Caki2 (cell line): ENCODE measurements at places on chromosomes 1 and 21.

DNA sequence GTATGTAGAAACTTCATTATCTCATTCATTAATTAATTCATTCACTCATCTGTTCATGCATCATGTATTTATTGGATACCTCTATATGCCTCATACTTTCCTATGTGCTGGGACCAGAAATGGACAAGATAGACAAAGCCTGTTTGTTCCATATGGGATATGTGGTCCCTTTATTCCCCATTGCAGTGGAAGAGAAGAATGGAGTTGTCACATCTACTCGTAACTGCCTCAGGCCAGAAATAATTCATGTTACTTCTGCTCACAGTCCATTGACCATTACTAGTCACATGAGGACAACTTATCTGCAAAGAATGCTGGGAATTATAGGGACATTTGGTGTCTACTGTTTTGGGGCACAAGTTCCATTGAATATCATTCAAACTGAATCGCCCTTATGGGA is 327.8 kb downstream of the MATN1 start:
- DNase-seq: no peak

- DNase-seq: no peak
These were observed 12.1 kb downstream of the METTL18 start for GRCh38 chr1:169782596-169782995.

- peak; percentile 84 for DNase-seq
These were observed at the start of gene URB1 for GRCh38 chr21:32392880-32393676. URB1 (minus strand) TSS chr21:32393012; CDS start chr21:32392910, 102 bp downstream.

DNA sequence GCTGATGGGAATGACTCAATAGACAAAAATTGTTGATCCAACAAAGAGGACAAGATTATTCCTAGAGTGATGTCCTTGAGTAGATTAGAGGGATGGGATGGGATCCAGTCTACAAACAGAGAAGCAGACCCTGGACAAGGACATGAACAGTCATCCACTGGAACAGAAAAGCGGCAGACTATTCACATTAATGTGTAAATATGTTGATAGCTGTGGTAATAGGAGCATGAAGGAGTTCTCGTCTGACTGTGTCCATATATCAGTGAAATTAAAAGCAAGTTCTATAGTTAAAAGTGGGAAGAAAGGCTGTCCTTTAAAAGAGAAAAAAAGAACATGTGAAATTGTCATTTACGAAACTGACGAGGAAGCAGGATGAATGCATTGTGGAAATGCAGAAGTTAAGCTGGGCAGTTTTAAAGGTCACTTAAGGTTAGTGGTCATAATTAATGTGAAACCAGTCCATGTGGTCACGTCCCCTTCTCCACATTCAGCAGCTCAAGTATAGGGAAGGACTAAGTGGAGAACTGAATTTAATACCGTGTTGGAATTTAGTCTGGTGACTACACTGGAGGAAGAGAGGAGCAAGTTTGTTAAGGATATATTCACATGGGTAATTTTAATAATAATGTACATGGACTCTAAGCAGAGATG is 62.1 kb downstream of the PIK3R3 start:
- DNase-seq: no peak

DNA sequence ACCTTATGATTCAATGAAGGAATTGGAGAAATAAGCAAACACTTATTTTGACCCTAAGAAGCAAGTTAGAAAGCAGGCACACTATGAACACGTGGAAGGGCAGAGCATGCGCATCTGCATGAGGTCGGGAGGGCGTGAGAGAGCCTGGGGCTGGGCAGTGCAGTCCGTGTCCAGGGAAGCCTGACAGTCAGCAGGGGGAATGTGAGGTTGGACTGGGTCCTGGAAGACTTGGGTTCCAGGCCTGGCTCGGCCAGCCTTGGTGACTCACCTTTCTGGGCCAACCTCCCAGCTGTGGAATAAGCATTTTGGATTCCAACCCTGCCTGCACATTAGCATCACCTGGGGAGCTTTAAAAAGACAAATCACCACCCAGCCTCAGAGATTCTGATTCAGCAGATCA is 26.6 kb upstream of the LMX1A start:
- DNase-seq: no peak

DNA sequence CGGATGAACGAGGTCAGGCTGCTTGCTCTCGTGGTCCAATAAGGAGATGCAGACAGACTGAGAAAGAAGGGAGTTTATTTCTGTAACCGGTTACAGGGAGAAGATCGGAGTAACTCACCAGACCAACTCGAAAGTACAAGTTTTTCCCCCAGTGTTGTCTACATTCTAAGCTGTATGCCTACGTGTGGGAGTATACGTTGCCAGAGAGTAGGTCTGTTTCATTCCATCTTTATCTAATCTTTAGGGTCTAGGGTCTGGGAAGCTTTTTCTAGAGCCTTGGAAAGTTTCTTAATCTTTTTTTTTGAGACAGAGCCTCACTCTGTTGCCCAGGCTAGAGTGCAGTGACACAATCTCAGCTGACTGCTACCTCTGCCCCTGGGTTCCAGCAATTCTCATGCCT is 4.7 kb upstream of the PADI1 start:
- no peak for DNase-seq

- DNase-seq: no peak
These were observed 28.5 kb downstream of the MAP3K21 start for GRCh38 chr1:233355841-233356704.

- peak; percentile 27 for DNase-seq
These were observed at the start of gene FCRLA for GRCh38 chr1:161706482-161707347. FCRLA (plus strand) TSS chr1:161707229; CDS start chr1:161707265, 36 bp downstream.

- DNase-seq: no peak
These were observed 42.3 kb downstream of the LACTBL1 start for GRCh38 chr1:22930240-22930912.

DNA sequence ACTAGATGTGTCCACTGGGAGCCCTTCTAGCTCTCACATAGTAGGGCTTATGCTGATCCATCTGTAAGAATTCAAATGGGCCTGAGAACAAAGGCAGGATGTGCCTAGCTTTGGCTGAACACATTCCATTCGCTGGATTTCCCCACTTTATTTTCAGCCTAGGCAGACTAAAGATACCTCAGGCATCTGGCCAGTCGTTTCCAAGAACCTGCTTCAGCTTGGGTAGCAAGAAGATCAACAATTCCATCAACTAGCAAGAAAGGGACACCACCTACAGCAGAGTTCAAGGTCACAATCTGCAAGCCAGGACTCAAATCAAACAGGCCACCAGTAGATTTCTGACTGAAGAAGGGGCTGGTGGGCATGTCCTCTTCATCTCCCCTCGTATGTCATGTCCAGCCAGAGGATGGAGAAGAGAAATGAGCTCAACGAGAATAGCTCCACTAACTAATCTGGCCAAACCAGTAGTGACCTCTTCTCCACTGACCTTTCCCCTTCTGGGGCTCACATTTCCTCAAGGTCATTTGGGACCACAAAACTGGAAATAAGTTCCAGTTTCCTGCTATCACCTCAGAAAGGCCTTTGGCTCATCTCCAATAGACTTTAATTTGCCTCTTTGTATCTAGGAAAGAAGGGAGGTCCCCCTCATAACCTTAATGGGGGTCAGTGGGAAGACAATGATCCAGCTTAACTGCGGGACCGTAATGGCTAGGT is 14.2 kb downstream of the TXNIP start:
- DNase-seq: no peak

DNA sequence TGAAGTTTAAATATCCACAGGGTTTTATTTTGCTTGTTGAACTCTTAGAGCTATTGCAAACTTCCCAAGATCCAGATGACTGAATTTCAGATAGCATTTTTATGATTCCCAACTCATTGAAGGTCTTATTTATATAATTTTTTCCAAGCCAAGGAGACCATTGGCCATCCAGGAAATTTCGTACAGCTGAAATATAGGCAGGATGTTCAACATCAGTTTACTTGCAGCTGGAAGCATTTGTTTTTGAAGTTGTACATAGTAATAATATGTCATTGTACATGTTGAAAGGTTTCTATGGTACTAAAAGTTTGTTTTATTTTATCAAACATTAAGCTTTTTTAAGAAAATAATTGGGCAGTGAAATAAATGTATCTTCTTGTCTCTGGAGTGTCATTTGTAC is 32.8 kb upstream of the DDR2 start:
- DNase-seq: no peak
